ENCODE measurements at places on chromosomes 1 and 21. TPM values are rescaled to one million over a fixed set of nuclear protein-coding genes. Genes with fewer than 3 reads are reported as not detected.

MIXL1 gene
- polyA plus RNA-seq = 0.25 TPM

C8B gene
- polyA plus RNA-seq = 1.4 TPM

TAS1R3 gene
- 0.57 TPM for polyA plus RNA-seq

SETDB1 gene
- 57.6 TPM for polyA plus RNA-seq

CYP4A22 gene
- polyA plus RNA-seq = 6.6 TPM

RGS1 gene
- polyA plus RNA-seq = 3.0 TPM

POU3F1 gene
- 1.0 TPM for polyA plus RNA-seq

DNA sequence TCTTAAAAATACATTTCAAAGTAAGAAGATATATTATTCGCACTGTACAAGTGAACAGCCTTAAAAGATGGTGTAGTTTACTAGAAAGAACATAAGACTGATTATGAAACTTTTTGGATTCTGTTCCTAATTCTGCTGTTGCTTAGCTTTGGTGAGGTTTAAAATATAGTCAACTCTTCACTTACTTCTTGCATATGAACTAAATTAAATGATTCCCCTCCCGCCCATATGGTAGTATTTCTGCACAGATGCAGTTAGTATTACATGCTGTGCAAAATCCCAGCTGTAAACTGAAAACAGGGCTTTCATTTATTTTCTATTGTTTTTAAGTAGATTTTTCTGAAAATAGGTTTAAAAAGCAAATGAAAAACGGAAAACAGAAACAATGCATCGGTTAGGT, 345.4 kb upstream of the NCAM2 start:
- DNase-seq = no peak

GRCh38 chr1:234613128-234613875, 3.3 kb upstream of the IRF2BP2 start:
- DNase-seq = no peak

DNA sequence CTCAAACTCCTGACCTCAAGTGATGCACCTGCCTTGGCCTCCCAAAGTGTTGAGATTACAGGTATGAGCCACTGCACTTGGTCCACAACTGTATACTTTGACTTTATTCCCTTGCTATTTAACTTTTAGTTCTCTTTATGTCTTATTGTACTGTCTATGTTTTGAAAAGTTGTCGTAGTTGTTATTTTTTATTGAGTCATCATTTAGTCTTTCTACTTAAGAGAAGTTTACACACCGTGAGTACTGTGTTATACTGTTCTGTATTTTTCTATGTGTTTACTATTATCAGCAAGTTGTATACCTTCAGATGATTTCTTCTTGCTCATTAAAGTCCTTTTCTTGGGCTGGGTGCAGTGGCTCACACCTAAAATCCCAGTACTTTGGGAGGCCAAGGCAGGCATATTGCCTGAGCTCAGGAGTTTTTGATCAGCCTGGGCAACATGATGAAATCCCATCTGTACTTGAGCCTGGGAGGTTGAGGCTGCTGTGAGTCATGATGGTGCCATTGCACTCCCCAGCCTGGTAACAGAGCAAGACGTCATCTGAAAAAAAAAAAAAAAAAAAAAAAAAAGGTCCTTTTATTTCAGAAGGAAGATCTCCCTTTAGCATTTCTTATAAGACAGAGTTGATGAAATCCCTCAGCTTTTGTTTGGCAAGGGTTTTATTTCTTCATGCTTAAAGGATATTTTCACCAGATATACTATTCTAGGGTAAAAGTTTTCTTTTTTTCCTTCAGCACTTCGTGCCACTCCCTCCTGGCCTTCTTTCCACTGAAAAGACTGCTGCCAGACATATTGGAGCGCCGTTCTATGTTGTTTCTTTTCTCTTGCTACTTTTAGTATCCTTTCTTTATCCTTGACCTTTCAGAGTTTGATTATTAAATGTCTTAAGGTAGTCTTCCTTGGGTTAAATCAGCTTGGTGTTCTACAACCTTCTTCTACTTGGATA, 47.6 kb downstream of the TNFSF18 start:
- no peak for DNase-seq

DNA sequence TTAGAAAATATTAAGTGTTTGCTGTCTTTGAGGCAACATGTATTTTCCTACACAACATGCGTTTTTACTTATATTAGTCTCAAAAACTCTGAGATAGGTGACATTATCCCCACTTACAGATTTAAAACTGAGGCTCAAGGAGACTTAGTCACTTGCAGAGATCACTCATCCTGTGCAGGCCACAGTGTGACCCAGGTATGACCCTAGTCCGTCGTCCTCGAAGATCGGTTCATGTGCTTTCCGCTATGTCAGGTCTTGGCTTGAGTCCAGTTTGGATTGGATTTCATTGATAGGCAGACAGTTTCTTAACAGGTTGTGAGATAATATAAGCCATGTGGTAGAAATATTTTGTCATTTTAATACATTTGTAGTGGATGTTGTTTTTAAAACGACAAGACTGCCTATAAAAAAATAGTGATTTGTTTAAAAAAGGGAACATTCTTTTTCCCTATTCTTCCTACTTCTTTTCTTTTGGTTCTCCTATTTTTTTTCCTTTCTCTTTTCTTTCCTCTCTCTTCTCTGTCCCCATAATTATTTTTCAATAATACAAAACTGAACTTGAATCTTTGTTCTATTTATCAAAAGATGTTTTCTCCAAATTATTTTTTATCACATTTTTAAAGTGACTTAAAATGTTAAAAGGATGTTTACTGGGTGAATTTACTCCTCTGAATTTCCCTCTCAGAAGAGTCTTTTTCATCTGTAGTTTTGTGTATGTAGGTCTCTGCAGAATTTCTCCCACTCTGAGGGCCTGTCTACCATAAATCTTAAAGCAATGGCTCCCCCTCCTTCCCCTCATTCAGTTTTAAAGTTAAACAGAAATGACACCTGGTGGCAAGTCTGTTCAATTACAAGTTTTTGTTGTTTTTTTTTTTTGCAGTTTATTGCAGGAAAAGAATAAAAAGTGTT, 81.8 kb downstream of the PHTF1 start:
- DNase-seq = peak; percentile 60

DNA sequence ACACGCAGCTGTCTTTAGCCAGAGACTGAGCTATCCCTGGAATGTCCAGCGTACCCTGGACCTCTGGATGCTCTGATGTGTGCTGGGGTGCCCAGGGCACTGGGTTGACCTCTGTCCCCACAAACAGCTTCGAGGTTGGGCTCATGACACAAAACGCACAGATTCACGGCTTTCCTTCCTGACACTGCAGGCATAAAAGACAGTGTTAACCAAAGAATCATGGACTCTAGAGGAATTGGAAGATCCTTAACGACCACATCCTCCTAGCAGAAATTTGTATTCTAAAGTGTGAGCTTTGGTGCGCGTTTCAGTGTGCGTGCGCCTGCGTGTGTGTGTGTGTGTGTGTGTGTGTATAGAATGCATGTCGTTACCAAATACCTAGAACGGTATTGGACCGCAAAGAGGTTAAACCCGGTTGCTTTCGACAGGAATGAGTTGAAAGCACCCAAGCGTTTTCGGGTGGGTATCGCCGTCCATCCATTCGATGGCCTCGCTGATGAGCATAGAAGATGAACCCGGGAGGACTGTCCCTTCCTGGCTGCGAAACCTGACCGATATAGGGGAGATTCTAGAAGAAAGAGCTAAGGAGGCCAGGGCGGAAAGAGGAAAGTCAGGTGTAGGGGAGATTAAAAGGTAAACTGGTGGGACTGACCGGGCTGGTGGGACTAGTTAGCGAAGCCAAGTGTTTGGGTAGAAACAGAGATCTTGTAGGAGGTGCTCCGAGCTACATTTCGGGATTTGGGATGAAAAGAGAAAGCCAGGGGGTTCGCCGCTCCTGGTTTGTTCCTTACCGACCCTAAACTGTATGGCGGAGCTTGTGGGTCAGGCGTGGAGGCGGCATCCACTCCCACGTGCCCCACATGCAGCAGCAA, 6.8 kb upstream of the LHX9 start:
- DNase-seq = no peak

GRCh38 chr1:41469706-41470105, 14.8 kb downstream of the EDN2 start:
- DNase-seq = no peak

DNA sequence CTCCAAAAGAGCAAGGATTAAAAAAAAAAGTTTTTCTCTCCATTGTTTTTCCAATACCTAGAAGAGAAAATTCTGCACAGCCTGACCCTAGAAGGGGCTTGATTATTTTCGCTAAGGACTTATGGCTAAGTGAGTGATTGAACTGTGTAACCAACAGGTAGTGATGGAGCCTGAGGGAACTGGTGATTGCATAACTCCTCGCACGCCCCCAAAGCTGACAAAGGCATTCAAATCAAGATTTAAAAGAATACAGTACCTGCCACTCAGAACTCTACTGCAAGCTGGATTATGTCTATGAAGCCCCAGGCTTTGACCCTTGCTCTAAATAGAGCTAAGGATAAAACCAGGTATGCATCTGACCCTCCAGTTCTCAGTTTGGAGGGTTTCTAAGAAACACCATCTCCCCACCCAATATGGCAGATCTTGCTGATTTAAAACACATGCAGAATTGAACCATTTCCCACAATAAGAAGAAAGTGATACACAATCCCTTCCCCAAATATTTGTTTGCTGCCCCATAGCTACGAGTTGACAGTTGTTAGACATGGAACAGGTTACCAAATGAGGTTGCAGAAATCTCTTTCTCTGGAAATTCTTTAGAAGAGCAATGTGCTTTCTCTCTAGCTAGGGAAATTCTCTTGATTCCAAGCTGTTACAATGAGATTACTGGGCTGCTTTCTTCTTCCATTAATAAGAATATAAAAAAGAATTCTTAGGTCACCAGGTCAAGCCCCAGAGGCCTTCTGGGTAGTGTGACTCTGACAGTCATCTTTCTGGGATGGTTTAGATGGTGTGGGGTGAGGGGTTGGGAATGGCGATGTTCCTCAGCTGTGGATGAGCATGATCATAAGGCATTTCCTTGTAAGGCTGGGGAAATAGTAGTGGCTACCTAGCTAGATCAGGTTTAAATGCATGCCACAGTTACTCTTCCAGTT, 35.1 kb downstream of the FGGY start:
- no peak for DNase-seq

GRCh38 chr1:7224644-7225043, 439.4 kb downstream of the CAMTA1 start:
- DNase-seq = no peak

- no peak for DNase-seq
These were observed 12.7 kb upstream of the DYNLT5 start for GRCh38 chr1:66739401-66740157.

DNA sequence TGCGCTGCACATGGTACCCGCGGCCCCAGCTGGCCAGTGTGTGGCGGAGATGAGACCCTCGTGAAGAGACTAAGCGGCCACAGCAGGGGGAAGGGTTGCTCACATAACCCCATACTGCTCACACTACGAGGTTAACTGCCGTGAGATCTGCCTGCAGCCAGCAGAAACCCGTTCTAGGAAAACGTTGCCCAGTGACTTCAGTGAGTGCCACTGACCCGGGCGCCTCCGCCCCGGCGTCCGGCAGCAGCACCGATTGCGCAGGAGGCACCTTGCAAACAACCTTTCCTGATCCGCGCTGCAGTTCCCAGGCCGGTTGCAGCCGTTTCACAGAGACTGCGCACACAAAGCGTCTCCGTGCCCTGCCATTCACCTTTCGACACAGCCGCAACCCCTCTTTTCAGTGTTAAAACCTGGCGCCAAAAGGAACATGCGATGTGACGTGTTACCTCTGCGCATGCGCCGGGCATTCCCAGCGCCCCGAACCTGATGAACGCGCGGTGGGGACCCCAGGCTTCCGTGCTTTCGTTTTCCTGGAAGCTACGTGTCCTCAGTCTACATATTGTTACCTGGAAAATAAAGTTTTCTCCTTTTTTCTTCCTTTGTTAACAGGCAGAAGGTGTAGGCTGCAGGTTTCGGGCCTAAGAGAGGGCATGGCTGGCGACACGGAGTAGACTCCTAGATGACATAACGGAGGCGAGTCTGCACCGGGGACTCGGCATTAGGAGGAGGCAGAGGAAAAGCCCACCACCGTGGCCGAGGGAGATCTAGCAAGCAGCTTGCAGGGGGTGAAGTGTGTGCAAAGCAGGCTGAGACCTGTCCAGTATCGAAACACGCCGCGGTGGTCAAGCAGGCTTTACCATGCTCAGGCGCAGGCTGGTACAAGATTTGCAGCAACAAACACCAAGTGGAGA, 8.9 kb downstream of the VPS26C start:
- DNase-seq = no peak

- no peak for DNase-seq
These were observed 5.8 kb downstream of the CELSR2 start for GRCh38 chr1:109255097-109255651.

- no peak for DNase-seq
These were observed 290.2 kb downstream of the SPATA17 start for GRCh38 chr1:217921126-217921904.

DNA sequence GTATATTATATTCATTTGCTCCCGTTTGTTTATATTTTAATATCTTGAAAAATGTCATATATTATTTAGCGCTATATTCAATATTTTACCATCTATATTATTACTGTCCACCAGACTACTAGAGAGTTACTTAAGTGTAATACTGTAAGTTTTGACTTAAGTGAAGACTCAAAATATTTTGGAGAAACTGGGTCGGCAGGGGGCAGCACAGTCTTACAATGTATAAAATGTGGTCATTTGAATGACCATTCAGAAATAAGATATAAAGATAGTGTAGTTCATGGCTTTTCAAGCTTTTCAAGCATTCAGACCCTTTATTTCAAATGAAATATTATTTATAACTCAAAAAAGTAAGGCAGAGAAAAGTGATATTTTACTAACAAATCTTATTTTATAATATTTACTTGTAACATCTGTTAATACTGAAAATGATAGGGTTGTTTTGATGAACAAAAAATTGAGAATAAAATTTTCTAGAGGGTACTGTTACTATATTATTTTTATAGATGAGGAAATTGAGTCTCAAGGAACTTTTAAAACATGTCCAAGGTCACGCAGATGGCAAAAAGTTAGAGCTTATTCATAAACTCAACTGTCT, 89.0 kb upstream of the SERTAD4 start:
- peak; percentile 15 for DNase-seq

DNA sequence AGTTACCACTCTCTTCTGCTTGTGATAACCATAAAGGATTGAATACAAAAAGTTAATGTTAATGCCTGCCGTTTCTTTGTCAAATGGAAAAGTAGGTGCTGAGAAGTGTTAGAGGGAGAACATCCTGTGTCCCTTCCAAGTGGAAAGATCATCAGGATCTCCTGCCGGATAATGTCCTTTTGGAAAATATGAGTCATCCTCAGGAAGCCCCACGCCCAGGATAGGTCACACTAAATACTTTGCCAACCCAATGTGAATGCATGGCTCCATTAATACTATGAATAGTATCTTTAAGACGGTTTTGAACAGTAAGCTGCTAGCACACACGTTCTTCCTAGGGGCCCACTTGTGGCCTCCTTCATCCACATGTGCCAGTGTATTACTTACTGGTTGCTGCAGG, 279.5 kb downstream of the ZNF326 start:
- no peak for DNase-seq

- no peak for DNase-seq
These were observed 13.3 kb downstream of the LDLRAD2 start for GRCh38 chr1:21825393-21825792.

DNA sequence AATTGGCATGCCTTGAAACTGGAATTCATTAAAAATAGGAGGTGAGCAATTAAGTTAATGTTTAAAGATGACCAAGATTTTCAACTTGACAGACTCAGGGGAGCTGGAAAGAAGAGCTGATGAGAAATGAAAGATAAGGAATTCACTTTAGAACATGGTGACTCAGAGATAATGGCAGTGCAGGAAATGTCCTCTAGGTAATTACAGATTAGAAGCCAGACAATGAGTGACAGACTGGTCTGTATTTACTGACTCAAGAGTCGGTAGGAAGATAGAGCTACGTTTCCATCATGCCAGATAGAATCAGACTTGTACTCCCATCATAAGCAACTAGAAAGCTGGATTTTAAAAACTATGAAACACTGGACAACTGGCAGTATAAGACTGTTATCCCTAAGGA, 151.6 kb downstream of the AJAP1 start:
- DNase-seq = no peak

- DNase-seq = no peak
These were observed 53.5 kb downstream of the LPAR3 start for GRCh38 chr1:84839544-84839943.

Measured in left renal cortex interstitium (tissue), 4 donors.